AG20443 (cell line): ENCODE measurements at places on chromosomes 11 and 22.
A peak's percentile ranks its signal among the peaks of the same experiment; 100 is the strongest.

DNA sequence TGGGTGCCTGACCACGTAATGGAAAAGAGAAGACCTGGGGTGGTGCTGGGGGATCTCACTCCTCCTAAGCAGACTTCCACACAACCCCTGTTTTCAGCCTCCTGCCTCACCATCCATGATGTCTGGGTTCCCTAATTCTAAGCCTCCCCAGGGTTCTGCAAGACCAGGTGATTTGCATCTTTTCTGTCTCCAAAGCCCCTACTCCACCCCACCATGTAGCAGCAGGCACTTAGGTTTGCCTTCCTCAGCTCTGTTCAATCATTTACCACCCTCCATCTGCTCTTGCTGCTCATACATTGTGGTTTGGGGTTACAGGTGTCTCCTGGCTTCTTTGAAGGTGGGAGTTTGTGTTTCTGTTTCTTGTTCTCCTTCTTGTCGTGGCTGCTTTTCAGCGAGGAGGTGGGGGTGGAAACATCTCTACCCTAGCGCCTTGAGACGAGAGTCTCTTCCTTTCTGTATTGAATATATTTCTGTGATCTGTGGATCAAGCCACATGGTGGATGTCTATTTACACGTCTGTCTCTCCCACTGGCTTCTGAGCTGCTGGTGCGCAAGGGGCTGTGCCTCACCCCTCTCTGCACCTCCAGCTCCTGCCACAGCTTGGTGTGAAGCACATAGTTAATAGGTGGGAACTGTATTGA, 6.6 kb upstream of the SSTR3 start:
- DNase-seq: no peak

GRCh38 chr11:119323532-119324033, 6.7 kb upstream of the MCAM start:
- peak; percentile 73 for DNase-seq

GRCh38 chr22:23243859-23244689, 63.8 kb downstream of the BCR start:
- no peak for DNase-seq

- no peak for DNase-seq
Measured at GRCh38 chr11:63652671-63653070, 18.5 kb downstream of the ATL3 start.

GRCh38 chr22:19519041-19519926, 4.9 kb downstream of the CLDN5 start:
- no peak for DNase-seq

DNA sequence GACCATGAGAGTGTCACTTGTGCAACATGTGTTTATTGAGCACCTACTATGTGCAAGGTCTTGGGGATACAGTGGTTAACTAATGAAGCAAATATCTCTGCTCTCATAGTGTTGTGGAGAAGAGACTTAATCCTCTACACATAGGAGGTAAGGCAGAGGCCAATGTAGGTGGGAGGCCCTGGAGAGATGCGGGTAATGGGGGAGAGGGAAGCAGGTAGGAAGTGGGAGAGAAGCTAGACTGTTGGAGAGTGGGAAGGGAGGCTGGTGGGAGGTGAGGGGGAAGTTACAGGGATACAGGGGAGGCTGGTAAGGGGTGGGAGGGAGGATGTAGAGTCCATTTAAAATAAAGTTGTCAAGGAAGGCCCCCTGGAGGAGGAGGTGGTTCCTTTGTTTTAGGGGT, 240.0 kb downstream of the MIAT start:
- no peak for DNase-seq

DNA sequence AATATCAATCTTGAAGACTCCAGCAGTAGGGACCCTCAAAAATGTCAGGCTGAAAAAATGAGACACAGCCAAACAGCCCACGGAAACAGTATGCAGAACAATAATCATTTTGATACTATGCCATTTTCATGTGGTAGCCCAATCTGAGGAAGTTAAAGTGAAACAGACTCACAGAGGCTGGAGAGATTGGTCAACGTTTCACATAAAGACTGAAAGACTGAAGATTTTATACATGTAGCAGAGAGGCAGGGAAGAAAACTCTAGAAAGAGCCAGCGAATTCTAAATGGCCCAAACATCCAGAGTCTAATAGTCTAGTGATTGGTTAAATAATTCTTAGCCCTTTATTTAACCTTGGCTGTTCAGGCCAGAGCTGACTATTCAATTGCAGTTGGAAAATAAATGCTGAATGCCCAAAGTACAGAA, 49.4 kb downstream of the MAML2 start:
- peak; percentile 18 for DNase-seq

DNA sequence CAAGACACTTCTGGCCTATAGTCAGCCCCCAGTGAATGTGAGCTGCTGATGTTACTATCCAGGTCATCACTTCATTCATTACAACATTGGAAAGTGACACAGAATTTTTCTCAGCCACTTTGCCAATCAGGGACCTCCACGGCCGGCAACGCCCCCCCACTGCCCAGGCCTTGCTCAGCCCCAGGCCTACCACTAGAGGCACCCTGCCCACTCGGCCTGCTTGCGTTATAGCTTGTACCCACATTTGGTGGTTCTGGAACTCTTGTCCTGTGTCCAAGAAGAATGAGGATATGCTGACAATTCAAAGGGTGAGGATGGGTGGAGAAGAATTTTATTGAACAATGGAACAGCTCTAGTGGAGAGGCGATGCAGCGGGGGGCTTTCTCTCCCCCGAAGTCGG, 96.2 kb downstream of the TSPAN18 start:
- no peak for DNase-seq

DNA sequence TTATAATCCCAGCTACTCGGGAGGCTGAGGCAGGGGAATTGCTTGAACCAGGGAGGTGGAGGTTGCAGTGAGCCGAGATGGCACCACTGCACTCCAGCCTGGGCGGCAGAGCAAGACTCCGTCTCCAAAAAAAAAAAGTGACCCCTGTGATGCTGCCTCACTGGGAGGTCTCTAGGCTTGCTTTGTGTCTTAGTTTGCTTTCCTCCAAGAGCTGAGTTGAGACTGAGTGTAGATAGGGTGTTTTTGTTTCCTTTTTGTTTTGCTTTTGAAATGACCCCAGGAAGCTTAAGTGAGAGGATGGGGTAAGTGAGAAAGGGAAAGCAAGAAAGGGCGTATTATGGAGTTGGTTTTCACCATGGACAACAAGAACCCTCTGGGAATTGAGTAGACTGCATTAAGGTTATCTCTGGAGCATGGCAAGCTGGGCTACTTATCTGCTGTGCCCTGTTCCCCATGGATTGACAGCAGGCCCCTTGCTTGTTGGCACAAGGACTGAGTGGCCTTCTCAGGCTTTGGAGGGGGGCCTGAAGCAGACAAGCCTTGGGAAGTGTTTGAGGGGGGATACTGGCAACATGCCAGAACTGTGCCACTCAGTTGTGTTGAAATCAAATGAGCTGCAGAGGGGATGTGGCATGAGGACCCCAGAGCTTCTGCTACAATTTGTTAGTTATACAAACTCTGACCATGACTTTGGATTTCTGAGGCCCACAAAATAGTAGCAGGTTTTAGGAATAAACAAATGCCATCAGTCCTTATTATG, 300.6 kb upstream of the C11orf87 start:
- DNase-seq: no peak

DNA sequence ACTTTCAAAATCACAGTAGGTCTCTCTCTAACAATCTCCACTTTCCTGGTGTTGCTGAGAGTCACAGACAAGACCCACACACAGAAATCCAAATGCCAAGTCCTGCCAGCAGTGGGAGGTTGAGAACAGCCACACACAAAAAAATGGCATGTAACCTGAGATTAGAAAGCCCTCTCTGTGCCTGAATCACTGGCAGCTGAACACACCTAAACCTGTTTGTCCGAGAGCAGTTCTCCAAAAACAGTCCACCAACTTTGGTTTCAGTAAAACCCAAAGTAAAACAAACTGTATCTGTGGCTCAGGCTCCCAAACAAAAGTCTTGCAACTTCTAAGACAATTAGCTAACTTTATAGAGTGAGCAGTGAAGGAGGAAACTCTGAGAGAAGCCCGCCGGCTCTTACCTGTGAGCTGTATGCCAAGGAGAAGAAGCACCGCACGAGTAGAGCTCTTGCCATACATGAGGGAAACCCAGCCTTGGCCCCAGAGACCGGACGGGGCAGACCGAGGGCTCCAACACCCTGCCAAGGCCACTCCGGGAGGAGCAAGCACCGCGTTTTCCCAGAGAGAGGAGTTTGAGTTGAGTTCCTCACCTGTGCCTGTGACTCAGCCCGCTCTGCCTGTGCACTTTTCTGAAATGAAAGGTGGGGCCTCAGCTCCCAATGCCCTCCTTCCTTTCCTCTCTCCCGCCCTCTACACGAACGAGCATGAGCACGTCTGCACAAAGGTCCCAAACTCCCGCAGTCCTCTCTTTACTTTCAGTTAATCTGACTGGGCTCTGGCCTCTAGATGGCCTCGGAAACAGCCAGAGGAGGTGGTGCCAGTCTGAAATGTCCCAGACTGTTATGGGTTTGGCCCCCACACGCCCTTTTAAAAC, at the start of gene MPZL2:
MPZL2 (minus strand) TSS at position 603 of the 874 bp plus-strand sequence; CDS start at position 459, 144 bp downstream.
- DNase-seq: no peak

DNA sequence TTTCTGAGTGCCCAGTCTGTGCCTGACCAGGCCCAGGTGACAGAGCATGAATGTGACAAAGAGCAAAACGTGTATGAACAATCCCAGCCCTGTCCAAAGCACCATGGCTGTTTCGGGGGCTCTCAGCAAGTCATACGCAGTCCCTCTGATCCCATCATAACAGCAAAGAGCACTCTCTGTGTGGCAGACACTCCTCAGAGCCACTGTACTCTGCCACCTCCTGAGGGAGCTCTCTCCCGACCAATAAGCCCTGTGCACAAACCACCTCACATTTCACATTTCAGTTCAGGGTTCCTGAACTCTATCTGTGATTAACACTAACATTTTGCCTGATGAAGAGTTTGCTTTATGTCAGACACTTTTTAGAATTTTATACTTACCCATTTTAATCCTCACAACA, 6.6 kb downstream of the DGCR2 start:
- DNase-seq: no peak

GRCh38 chr11:1746956-1747752, 3.2 kb downstream of the IFITM10 start:
- DNase-seq: no peak

- DNase-seq: no peak
Measured at GRCh38 chr22:42317691-42318547, 47.5 kb upstream of the TCF20 start.

DNA sequence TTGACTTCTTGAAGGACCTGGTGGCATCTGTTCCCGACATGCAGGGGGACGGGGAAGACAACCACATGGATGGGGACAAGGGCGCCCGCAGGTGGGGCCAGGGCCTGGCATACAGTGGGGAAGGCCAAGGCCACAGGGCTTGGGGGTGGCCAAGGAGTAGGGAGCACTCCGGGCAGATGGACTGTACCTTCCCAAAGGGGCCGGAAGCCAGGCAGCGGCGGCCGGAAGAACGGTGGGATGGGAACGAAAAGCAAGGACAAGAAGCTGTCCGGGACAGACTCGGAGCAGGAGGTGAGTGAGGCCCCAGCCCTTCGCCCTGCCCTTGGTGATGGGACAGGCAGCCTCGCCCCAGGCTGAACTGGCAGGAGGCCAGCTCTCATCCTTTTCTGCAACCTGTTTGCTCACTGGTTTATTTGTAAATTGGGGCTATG, 1.2 kb downstream of the DRAP1 start:
- peak; percentile 11 for DNase-seq

- DNase-seq: peak; percentile 72
Measured at GRCh38 chr11:80958361-80958760, 1517.5 kb upstream of the TENM4 start.

GRCh38 chr11:20213790-20214189, 53.5 kb upstream of the DBX1 start:
- DNase-seq: no peak

DNA sequence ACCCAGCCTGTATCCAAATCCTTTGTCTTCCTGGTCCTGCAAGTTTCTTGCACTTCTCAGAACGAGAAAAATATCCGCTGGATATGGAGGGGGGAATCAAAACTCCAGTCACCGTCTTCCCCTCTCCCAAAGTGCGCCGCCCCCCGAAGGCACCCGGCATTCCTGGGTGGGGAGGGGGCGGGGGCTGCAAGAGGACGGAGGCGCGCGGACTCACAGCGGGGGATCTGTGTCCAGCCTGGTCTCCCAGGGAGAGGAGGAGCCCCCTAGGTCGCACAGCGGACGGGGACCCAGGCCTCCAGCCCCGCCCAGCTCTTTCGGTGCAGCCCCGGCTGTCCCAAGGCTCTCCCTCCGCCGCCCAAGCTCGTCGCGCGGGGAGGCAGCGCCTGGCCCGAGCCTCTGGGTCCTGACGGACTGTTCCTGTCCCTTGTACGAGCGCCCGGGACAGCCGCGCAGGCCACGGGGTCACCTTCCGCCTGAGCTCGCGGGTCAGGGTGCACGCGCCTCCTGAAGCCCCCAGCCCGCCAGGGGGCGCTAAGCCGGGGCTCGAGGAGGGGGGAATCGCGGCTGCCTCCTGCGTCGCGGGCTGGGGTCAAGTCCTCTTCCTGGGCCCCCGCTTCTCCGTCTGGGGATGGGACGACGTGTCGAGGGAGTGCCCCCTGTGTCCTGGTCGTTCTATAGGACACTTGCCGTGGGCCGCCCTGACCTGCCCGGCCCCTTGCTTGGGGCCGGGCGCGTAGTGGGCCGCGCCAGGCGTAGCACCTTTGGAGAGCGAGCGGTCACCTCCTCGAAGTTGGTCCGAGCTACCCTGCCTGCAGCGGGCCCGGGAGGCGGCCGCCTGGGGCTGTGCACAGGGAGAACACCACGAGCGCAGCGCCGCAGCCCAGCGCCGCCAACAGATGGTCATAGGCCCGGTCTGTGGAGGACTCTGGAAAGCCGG, 2.4 kb upstream of the WNT11 start:
- peak; percentile 74 for DNase-seq

DNA sequence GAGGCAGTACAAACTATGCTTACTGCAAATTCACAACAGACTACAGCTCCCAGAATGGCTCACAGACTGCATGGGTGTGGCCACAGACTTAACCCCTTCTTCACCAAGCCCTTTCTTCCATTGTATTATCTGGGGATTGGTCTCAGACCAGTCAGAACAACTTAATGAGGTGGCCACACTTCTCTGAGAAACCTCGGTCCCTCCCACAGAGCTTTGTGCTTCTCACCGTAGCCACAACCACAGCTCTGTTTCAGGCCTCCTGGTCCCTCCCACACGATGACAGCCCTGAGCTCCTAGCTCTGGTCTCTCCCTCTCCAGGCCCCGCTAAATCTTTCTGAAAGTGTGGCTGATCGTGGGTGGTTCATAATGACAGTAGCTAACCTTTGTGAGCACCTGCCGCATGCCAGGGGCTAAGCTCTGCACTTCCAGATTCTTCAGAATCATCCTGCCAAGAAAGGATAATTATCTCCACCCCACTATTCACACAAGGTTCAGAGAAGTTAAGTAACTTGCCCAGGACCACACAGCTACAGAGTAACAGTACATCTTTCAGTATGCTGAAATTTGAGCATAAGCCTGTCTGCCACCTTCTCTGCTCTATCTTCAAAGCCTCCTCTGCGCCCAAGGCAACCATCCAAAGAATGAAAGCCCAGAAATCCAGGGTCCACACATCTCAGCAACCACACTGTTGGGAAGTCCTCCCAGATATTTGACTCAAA, 5.4 kb downstream of the PDE2A start:
- peak; percentile 25 for DNase-seq
